ENCODE measurements at places on chromosomes 1 and 21.

GRCh38 chr1:76625886-76626678, 241.2 kb upstream of the ST6GALNAC5 start:
- no peak for DNase-seq

- DNase-seq = no peak
Measured at GRCh38 chr1:2060072-2060471, 9.9 kb downstream of the PRKCZ start.

DNA sequence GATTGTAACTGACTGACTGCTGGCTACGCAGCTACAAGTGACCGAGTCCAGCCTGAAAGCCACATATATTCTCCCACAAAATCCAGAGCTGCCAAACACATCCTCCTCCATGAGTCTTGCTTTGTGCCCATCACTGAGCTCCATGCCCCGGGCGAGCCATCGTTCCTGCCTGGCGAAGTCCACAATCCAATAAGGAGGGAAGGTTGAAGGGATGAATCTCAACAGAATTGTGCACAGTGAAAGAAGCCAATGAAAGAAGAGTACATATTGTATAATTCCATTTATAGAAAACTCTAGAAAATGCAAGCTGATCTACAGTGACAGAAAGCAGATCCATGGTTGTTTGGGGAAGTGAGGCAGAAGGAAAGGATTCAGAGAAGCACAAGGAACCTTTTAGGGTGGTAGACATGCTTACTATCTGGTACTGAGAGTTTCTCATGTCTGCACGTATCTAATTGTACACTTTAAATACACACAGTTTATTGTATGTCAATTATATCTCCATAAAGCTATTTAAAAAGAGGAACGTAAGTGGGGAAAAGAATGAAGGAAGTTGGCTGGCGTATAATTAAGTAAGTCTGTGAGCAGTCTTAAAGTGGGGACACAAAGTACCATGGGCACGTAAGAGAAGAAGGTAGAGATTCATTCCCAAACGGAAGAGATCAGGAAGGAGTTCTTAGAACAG, 115.9 kb upstream of the JUN start:
- DNase-seq = no peak

- DNase-seq = no peak
Measured at GRCh38 chr1:236067854-236068454, 3.1 kb upstream of the NID1 start.

- peak; percentile 70 for DNase-seq
Measured at GRCh38 chr1:207797229-207797973, 45.5 kb downstream of the CD46 start.

DNA sequence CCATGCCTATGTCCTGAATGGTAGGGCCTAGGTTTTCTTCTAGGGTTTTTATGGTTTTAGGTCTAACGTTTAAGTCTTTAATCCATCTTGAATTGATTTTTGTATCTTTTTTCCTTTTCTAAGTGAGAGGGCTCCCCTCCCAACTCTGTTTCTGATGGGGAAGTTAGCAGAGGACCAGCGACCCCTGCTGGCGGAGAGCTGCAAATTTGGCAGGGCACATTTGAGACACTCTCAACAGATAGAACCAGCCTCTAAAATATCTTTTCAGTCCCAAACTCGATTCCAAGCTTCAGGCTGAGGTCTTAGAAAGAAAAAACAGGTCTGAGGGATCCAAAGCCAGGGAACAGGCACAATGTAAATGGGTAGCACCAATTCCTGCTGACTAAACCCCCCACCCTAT, 32.5 kb downstream of the LRRC3 start:
- DNase-seq = no peak

DNA sequence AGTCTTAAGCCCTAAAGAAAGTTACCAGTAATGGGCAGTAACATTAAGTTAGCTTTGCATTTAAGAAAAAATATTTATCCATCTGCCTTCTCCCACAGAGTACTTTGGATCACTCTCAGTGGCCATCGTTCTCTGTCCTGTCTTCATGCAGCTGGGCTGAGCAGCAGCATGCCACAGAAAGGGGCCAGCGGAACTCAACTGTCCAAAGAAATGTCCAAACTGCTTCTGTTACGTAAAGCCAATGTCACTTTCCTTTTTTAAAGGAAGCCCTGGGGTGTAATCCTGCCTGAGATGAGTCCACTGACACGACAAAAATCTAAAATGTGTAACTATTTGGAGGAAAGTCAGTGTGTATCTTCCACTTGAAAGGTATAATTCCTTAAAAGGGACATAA, 291.6 kb downstream of the SMYD3 start:
- DNase-seq = no peak

- no peak for DNase-seq
Measured at GRCh38 chr1:65817891-65818290, 25.2 kb downstream of the PDE4B start.

DNA sequence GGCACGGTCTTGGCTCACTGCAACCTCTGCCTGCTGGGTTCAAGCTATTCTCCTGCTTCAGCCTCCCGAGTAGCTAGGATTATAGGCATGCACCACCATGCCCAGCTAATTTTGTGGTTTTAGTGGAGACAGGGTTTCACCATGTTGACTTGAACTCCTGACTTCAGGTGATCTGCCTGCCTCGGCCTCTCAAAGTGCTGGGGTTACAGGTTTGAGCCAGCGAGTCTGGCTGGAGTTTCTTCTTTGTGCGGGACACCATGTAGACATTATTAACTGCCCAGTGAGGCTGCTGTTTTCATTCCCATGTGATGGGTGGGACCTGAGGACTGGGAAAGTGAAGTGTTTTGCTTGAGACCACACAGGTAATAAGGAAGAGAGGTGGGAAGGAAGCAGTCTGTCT, 23.3 kb downstream of the PLA2G5 start:
- DNase-seq = no peak

GRCh38 chr21:31196724-31197123, 147.3 kb downstream of the TIAM1 start:
- no peak for DNase-seq

- no peak for DNase-seq
Measured at GRCh38 chr1:93483606-93484005, 35.7 kb downstream of the FNBP1L start.

DNA sequence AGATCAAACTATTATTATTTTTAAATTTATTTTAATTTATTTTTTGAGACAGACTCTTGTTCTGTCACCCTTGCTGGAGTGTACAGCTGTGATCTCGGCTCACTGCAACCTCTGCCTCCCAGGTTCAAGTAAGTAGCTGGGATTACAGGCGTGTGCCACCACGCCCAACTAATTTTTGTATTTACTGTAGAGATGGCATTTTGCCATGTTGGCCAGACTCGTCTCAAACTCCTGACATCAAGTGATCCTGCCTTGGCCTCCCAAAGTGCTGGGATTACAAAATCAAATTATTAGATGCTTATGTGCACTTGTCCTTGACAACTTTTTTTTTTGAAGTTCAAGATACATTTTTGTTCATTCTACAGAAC, 15.4 kb downstream of the LIN9 start:
- DNase-seq = no peak

DNA sequence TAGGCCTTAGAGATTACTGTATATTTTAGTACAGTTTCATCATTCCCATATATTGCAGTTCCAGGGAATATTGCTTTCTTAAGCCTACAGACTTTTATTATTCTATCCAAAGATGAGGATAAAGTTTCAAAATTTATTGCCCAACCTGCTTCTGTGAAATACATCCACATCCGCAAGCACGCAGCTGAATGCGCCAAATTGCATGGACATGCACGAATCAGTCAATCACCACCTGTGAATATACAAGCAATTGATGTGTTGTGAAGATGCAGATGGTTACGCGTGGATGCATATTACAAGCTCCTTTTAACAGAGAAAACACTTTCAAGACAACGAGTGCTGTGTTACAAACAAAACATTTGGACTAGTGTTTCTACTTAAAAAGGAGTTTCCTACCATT, 577.8 kb upstream of the PLXNA2 start:
- no peak for DNase-seq

DNA sequence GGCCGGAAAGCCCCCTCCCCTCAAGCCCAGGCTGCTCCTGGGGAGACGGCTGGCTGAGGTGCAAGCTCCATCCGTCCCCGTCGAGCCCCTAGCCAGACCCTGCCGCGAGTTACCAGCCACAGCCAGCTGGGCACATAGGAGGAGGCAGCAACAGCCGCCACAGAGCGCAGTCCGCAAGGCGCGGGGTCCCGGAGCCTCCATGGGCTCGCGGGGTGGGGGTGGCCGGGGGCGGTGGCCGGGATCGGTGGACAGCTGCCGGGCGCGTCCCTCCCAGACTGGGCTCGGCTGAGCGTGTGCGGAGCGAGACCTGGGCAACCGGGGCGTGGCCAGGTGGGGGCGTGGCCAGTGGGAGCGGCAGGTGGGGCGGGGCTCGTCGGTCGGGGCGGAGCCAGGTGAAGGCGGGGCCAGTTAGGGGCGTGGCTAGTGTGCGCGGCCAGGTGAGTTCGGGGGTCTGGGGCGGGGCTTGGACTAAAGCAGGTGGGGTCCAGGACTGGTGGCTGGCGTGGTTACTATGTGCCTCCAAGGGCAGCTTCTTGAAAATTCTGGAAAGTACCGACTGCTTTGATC, at the start of gene CD164L2:
Gene CD164L2 (minus strand): TSS at position 295 of the 567 bp plus-strand sequence. CDS start 94 bp downstream, at position 201.
- no peak for DNase-seq

DNA sequence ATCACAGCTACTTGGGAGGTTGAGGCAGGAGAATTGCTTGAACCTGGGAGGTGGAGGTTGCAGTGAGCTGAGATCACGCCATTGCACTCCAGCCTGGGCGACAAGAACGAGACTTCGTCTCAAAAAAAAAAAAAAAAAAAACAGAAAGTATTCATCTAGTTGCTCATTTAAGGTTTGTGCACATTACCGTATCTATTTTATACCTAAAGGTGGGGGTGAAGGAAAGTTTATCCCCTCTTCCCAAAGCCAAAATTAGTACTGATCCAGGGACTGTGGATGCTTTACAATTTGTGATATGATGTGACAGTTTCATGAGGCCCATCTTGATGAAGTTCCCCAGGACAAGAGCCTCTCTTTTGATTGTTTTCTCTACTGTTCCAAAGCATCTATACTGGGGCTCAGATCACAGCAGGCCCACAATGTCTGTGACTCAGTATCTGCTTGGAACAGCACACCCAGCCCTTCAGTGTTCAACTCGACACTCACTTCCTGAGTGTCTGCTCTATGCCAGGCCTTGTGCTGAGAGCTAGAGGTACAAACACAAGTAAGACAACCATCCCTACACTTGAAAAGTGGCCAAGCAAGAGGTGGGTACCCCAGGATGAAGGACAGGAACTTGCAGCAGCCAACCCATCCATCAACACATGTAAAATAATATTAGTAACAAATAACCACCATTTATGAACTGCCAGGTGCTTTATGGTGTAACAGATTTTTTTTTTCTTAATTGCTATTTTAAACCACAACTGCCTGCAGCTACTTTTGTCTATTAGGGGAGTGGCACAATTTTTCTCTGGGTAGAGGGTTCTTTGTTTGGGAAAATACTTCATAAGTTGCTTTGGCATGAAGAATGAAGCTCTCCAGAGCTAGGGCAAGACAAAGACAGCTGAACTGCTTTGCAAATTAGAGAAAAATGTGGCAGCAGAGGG, 29.0 kb upstream of the KHDRBS1 start:
- DNase-seq = no peak

DNA sequence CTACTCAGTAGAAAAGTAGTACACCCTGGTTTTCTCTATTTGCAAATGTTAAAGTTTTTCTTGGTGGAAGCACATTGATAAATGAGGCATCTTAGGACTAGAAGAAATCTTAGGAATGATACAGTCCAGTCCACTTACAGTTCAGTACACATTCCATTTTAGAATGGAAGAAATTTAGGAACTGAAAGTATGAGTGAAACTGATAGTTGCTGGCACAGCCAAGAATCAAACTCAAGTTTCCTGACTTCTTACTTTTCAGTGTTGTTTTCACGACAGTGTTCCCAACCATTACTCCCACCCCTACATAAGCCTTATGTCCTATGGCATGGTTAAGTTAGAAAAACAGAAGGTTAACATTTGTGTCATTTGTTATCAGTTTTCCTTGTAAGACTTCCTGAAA, 258.5 kb downstream of the BACH1 start:
- no peak for DNase-seq

DNA sequence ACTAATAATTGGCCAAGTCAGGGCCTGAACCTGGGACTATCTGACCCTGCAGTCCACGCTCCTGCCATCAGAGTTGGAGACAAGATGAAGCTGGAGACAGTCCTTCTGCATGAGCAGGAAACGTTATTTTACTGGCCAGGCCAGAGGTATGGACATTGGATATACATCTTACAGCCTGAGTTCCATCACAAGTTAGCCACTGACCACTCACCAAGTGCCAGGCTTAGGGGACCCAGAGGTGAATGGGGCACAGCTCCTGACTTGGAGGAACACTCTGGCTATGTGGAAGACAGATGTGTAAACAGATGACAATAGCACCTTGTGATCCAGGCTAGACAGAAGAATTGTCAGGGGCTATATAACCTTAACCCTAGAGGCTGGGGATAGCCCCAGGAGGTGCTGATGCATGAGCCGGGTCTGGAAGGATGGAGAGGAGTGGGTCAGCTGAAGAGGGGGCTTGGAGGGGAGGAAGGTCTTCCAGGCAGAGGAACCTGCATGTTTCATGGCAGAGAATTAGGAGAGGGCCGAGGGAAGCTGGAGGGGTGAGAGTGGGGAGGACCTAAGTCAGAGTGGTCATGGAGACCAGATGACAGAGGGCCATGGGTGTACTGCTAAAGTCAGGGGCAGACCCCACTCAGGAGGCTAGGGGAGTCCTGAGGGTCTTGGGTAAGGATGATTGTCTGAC, 52.5 kb upstream of the DMRTB1 start:
- DNase-seq = no peak

GRCh38 chr1:23114424-23115079, 54.1 kb downstream of the LUZP1 start:
- DNase-seq = no peak

DNA sequence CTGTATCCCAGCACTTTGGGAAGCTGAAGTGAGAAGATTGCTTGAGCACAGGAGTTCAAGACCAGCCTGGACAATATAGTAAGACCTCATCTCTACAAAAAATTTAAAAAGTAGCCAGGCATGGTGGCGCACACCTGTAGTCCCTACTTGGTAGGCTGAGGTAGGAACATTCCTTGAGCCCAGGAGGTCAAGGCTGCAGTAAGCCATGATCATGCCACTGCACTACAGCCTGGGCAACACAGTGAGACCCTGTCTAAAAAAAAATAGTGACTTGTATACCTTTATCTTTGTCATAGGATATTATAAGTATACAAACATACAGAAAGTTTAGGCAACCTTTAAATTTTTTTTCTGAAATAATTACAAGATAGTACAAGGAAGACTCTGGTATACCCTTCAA, 3.9 kb upstream of the FBXO28 start:
- no peak for DNase-seq

GRCh38 chr1:63557365-63557987, 34.2 kb downstream of the EFCAB7 start:
- no peak for DNase-seq

DNA sequence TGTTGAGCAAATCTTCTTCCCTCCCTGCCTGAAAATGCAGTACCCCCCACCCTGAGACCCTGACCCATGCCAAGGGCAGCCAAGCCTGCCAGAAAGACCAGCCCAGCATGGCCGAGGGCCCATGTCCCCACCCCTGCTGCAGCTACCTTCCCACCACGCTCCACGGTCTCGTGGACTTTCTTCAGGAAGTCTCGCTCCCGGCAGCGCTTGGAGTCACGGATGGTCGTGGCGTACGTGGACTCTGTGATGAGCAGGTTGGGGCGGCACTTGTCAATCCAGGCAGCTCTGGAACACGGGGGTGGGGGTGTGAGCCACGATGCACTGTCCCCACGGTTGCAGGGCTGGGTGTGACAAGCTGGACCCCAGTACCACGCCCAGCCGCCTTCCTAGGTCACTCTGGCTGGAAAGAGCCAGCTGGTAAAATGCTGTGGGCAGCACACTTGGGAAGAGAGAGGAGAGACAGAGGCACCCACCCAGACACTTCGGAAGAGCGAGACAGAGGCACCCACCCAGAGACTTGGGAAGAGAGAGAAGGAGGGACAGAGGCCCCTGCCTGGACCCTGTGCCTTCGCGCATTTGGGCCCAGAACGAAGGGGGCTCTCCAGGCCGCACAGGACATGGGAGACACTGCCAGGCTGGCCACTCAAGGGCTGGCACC, 6.4 kb downstream of the PUSL1 start:
- DNase-seq = no peak

All from amniotic stem cell (primary cell).